ENCODE measurements at places on chromosomes 5 and 9. TPM values are rescaled to one million over a fixed set of nuclear protein-coding genes. Genes with fewer than 3 reads are reported as not detected.

DNA sequence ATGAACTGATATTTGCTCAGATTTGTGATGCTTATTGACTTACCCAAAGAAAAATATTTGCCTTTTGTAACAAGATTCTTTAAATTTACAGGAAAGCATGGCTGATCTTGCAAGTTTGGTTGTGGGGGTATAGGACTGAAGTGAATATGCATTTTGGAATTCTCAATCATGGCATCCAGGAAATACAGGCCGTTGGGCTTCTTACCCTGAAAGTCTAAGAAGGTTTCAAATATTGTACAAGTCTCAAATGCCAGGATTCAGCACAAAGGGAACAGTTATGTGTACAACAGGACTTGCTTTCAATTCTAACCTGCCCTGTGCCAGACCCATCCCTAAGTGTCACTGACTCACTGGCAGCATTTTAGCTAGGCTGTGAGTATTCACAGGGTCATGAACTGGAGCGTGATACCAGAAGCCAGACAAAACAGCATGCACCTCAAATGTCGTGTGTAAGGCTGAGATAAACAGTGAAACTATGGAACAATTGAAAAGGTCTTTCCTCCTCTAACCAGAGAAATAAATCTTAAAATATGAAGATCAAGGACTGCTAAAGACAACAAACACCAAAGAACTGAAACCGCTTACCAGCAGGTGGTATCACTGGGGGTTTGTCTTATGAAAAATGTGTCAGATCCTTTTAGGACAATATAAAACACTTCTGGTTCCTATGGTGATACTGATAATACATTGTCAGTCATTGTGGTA lies 168.6 kb upstream of the RGMB start:
- no peak for DNase-seq

DNA sequence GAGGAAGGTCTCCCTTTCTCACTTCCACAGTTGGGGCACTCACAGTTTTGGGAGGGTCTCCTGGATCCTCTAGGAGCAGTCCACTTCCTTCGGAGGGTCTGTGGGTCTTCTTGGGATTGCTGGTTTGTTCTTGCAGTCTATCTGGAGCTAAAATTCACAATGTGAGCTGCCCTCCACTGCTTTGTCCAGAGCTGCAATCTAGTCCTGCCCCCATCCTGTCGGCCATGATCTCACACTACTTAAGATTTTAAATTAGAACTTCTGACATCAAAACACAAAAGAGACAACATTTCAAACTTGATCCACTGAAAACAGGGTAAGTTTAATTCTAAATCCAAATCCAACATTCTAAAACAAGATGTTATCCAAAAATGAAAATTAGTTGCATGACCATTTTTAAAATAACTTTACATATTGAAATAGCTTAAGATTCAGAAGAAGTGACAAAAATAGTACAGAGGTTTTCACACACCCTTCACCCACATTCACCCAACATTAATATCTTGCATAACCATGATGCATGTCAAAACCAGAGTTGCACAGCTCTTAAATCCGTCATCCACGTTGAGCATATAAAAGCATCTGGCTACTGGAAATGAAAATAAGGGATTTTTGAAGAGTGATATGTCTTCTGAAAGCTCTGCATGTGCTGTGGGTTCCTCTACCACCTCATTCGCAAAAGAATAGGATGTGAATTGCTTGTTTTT lies 113.7 kb upstream of the EPB41L4A start:
- no peak for DNase-seq

DNA sequence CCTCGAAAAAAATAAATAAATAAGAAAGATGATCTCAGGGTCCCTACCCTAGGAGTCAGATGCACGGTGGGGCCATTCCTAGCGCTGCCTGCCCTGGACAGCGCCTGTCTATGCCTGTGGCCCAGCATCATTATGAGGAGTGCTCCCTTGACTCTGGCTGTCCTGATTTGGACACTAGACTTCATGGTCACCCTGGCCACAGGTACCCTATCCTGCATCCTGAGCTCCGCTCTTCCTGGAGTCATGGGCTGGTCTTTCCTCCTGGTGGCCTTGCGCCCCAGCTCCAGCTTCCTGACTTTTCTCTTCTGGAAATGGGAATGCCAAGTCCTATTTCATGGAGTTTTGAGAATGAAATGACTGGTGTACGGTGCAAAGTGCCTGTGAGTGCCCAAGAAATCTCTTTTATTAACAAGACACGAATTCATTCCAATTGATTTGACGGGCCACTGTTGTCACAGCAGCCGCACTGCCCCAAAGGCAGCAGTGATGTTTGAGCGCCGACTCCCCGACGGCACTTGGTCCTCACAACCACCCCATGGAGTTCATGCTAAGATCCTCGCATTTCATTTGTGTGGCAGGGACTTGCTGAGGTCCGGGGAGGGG lies 564 bp upstream of the AIF1L start:
- DNase-seq: no peak

GRCh38 chr5:157219491-157220271 lies 39.0 kb downstream of the ITK start:
- DNase-seq: no peak

DNA sequence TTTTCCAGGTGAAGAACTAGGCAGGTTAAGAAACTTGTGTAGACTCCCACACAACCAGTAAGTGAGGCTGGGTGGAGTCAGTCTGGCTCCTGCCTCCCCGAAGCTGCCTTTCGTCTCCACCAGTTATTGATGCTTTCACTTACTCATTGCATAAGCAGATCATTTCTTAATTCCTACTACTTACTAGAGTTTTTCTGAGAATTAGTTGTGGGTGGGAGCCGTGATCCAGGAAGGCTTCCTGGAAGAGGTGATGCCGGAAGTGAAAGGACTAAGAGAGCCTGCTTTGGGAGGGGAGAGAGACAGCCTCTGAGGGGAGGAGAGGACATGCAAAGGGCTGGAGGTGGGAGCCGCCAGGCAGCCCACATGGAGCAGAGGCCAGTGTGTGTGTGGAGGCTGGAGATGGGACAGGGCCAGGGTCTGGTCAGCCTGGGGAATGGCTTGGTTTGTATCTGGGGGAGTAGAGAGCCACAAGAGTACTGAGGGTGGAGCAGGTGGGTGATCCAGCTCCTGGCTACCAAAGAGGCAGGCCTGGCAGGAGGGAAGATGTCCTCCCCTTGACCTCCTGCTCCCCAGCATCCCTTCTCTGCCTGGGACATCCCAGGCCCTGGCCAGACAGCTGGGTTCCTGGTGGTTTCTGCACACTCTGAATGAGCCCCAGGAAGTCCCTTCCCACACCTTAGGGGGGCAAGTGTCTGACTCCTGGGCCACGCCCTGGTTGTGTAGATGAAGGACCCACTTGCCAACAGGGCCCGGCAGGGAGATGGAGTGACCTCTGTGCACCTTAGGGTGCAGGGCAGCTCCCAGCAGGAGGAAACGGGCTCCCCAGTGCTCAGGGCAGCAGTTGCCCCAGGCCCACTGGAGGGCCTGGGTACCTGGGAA lies 12.2 kb upstream of the CARD19 start:
- no peak for DNase-seq

GRCh38 chr5:97131139-97131710 lies 11.2 kb downstream of the LIX1 start:
- no peak for DNase-seq

- no peak for DNase-seq
Observed at GRCh38 chr9:127763918-127764384, 14.5 kb downstream of the SH2D3C start.

- DNase-seq: no peak
Observed at GRCh38 chr5:133489632-133490031, 122.7 kb downstream of the FSTL4 start.

- no peak for DNase-seq
Observed at GRCh38 chr5:36599986-36600779, 6.2 kb upstream of the SLC1A3 start.

GRCh38 chr9:7976856-7977255 lies 177.3 kb upstream of the DMAC1 start:
- DNase-seq: no peak

DNA sequence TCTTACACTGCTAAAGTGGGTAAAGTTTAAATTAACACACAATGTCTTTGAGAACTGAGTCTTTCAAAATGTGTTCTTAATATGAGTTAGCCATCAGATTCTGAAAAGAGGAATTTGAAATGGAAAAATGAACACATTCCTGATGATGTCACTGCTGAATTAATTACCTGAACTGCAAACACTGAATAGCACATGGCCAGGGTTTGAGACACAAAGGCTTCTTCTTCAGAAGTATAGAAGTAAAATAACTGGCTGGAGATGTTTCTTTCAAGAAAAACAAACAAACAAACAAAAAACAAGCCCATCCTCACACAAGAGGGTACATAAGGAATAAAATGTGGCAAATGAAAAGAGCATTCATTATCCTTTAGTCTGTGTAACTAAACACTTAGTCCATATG lies 7.1 kb downstream of the GLIS3 start:
- DNase-seq: no peak

GRCh38 chr9:114155263-114155994 lies at the start of gene COL27A1:
Gene COL27A1 (plus strand): TSS chr9:114155537. CDS start chr9:114155951, 414 bp downstream.
- peak; percentile 95 for DNase-seq

- DNase-seq: no peak
Observed at GRCh38 chr5:10031817-10032216, 217.9 kb downstream of the ATPSCKMT start.

DNA sequence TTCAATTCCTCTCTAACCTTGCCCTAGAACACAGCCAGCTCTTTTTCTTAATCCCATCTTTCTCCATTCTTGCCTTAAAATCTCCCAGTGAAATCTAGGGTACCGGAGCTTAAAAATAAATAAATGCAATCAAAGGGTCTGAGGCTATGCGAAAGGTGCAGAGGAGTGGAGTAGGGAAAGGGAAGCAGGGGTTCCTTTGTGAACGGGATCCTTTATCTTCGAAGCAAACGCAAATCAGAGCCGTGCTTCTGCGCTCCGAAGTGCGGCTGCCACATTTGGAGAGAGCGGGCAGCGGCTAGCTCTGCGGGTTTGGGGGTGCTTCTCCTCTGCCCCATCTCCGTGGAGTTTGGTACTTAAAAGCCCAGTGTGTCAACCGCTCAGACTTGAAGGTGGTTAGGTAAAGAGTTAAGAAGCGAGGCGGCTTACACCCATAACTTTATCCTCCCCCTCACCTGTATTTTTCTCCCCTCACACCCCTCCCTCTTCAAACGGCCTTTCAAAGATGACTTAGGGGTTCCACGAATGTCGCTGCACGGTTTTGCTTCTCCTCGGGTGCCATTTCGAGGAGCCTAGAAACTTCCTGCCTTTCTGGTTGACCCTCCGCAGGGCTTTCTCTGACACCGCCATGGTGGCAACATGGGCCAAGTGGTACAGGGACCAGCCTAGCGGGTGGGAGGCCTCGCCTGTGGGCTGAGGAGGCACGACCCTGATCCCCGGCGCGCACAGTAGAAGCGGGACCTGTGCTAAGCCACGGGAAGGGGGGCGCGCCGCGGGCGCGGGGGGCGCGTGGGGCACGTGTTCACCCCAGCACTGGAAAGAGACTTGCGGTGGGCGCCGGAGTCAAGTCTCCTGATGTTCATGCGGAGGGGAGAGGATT lies 31.7 kb upstream of the NFIB start:
- DNase-seq: no peak

- no peak for DNase-seq
Observed at GRCh38 chr5:112668016-112668415, 69.7 kb upstream of the APC start.

- no peak for DNase-seq
Observed at GRCh38 chr5:148974642-148975327, 88.1 kb downstream of the SH3TC2 start.

GRCh38 chr5:110441035-110441434 lies 285.4 kb downstream of the TMEM232 start:
- DNase-seq: no peak

DNA sequence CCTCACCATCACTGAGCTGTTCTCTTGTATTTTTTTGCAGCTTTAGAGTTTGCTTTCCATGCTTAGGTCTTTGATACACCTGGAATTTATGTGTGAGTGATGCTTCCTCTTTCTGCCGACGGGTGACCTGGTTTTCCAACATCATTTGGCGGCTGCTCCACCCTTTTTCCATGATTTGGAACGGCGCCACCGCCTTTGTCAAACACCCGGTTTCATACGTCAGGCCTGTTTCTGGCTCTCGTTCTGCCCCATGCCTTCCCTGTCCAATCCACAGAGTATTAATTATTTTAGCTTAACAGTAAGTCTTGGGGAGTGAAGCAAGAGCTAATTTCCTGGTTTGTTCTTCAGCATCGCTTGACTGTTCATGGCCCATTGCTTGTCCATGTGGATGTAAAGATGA lies 30.2 kb downstream of the CACNA1B start:
- DNase-seq: no peak

DNA sequence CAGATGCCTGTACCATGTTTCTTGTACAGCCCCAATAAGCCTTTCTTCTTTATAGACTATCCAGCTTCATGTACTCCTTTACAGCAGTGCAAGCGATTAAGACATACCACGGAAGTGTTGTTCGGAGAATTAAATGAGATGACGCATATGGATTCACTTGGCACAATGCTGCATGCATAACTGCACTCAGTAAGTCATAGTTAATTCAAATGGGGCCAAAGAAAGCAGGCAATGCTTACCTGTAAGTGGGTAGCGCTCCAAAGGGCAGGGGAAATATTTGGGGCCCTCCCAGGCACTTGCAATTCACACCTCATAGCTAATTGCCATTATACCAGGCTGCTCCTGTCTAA lies 7.7 kb upstream of the ADRA1B start:
- no peak for DNase-seq

DNA sequence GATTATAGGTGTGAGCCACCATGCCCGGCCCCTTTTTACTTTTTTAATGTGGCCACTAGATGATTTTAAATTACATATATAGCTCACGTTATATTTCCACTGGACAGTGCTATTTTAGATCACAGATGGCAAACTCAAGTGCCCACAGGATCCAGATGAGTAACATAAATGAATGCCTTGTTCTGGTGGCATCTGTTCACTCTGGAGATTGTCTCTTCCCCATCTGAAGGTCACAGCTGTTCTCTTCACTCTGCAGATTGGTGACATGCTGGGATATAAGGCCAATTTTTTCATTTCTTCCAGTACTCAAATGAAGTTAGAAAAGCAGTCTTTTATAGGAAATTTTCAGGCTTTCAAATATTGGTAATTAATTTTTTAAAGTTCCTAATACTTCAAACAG lies 160.1 kb downstream of the DOCK8 start:
- no peak for DNase-seq

- peak; percentile 32 for DNase-seq
Observed at GRCh38 chr5:133123297-133123696, 71.5 kb downstream of the HSPA4 start.

GRCh38 chr5:169554251-169554650 lies 29.3 kb upstream of the SPDL1 start:
- DNase-seq: no peak

The SIT1 gene
- not detected for total RNA-seq

The SLC6A18 gene
- total RNA-seq: 0.48 TPM

The NMUR2 gene
- 0.80 TPM for total RNA-seq

The SRA1 gene
- total RNA-seq: 32.9 TPM

The BTNL9 gene
- total RNA-seq: 0.39 TPM

The SNCB gene
- total RNA-seq: 0.97 TPM

The TUSC1 gene
- total RNA-seq: 3.4 TPM

The ADCY2 gene
- 5.7 TPM for total RNA-seq

The C7 gene
- 18.9 TPM for total RNA-seq

The C5orf58 gene
- not detected for total RNA-seq

The TMEM215 gene
- 0.27 TPM for total RNA-seq

The NR4A3 gene
- 3.4 TPM for total RNA-seq
